ENCODE measurements at places on chromosomes 5 and 9.

- DNase-seq = no peak
- H3K36me3 ChIP-seq = no peaks in the 10 kb centered on the region
- no peak overlapping the region for H3K27ac ChIP-seq
Measured at GRCh38 chr9:18331808-18332209, 142.1 kb upstream of the ADAMTSL1 start.

DNA sequence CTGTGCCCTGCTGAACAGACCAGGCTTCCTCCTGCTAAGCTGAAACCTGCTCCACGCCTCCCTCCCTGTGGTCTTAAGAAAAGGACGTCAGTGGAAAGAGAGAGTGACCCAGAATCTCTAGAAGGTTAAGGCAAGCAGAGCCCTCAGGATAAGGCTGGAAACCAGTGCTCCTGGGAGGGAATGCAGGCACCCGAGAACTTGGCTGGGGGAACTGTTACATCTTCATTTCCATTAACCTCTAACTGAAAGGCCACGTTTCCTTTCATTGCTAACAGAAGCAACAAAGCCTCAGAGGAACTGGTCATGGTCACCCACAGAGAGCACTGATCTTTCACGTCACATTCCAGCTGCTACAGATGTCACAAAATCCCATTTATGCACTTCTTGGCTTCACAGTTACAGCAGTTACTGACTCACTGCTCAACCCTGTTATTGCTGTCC, 26.1 kb upstream of the AKNA start:
- no peaks in the 10 kb centered on the region for H3K36me3 ChIP-seq
- no peak overlapping the region for H3K4me3 ChIP-seq
- DNase-seq = no peak
- no peak overlapping the region for H3K27ac ChIP-seq
- H3K27me3 ChIP-seq = no peaks in the 10 kb centered on the region
- no peaks in the 10 kb centered on the region for H3K4me1 ChIP-seq

GRCh38 chr9:130766927-130767307, 68.1 kb upstream of the ABL1 start:
- H3K27me3 ChIP-seq = no peaks in the 10 kb centered on the region
- H3K36me3 ChIP-seq = peaks cover 3% of the 10 kb centered on the region
- peaks cover 54% of the 10 kb centered on the region for H3K4me1 ChIP-seq
- no peak for DNase-seq
- H3K4me3 ChIP-seq = no peak overlapping the region

DNA sequence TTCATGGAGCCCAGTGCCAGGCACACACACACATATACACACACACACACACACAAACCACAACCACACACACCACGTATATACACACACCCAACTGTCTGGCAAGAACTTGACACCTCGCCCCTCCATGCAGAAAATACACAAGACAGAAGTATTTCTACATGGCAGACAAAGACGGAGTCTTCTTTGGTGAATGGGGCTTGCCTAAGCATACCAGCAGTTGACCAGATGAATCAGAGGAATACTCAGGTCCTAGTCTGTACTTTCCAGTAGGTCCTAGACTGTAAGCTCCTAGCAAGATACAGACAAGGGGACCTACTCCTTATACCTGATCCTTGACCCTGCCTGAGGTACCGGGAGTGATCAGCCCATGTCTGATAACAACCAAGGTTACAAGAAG, 60.1 kb downstream of the SIL1 start:
- no peak overlapping the region for H3K4me3 ChIP-seq
- no peak overlapping the region for H3K27ac ChIP-seq
- DNase-seq = no peak
- H3K27me3 ChIP-seq = no peaks in the 10 kb centered on the region

DNA sequence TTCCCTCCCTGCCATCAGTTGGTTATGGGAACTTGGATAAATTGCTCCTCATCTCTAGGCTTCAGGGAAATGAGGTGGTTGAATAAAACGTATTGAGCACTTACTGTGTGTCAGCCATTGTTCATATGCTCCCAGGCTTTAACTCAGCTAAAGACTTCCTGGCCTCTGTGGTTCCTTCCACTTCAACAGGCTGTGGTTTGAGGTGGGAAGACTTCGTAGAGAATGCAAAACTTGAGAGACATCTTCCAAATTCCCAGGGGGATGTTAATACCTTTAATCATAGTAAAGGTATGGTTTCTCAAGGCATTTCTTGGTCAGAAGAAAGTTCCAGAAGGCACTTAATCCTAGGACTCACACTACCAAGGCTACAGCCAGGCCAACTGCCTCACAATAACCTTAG, 1.5 kb upstream of the GPX3 start:
- no peak overlapping the region for H3K4me3 ChIP-seq
- H3K36me3 ChIP-seq = peaks cover 9% of the 10 kb centered on the region
- H3K27ac ChIP-seq = no peak overlapping the region
- peaks cover 8% of the 10 kb centered on the region for H3K27me3 ChIP-seq
- peaks cover 13% of the 10 kb centered on the region for H3K4me1 ChIP-seq
- DNase-seq = no peak

GRCh38 chr5:174381241-174381640, 335.7 kb downstream of the NSG2 start:
- no peaks in the 10 kb centered on the region for H3K36me3 ChIP-seq
- DNase-seq = no peak
- no peak overlapping the region for H3K27ac ChIP-seq
- H3K4me1 ChIP-seq = no peaks in the 10 kb centered on the region
- no peak overlapping the region for H3K4me3 ChIP-seq

DNA sequence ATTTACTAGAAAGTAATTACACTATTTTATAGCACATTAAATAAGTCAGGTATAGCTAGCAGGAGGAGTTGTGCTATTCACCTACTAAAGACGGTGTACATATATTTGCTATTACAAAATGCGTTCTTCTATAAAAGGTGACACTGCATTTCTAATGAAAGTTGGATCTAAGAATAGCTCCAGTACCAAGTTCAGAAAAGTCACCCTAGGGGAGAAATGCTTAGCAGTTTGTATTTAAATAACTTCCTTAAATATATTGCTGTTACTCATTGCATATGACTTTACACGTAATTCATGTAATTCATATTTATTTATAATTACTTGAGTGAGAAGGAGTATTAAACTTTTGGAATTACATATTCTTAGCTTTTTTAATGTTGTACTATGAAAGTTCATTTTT, 7.0 kb upstream of the SUB1 start:
- DNase-seq = no peak
- peaks cover 9% of the 10 kb centered on the region for H3K27me3 ChIP-seq
- H3K4me1 ChIP-seq = peaks cover 5% of the 10 kb centered on the region
- no peak overlapping the region for H3K4me3 ChIP-seq
- H3K27ac ChIP-seq = no peak overlapping the region

- H3K36me3 ChIP-seq = no peaks in the 10 kb centered on the region
- H3K4me1 ChIP-seq = peaks cover 3% of the 10 kb centered on the region
- DNase-seq = no peak
- H3K27ac ChIP-seq = no peak overlapping the region
Measured at GRCh38 chr9:136626066-136626725, 36.5 kb upstream of the EGFL7 start.

GRCh38 chr9:78725503-78725902, 428.6 kb downstream of the PSAT1 start:
- no peak overlapping the region for H3K27ac ChIP-seq
- no peak overlapping the region for H3K4me3 ChIP-seq
- no peak for DNase-seq
- H3K4me1 ChIP-seq = no peaks in the 10 kb centered on the region
- no peaks in the 10 kb centered on the region for H3K27me3 ChIP-seq

DNA sequence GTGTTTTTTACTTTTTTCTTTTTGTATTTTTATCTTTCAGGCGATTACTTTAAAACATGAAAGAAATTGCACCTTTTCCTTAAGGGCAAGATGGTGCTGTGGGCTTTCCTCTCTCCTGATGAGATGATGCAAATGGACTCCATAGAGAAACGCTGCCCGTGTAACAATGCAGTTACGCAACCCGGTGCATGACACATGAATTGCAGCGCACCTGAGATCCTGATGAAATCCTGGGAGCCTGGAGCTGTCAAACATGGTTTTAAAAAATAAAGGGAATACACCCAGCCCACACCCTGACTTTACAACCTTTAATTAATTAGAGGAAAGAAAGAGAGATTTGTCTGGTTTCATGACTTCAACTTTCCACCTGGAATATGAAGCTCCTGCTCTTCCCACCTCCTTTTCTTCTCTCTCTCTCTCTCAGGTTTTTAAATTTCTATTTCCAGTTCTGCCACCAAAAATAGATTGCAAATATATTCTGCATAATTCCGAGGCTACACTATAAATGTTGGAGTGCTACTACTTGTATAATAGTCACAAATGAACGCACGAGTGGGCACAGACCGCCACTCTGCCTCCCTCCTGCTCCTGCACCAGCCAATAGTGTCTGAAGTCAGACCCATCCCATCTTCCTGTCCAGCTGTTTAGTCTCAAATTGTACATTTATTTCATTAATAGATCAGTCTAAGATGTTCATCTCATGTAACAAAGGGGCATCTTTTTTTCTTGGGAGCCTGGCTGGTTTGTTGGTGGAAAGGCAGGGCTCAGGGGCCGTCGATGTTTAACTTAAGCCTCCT, 179.1 kb downstream of the AUH start:
- H3K4me1 ChIP-seq = peaks cover 19% of the 10 kb centered on the region
- H3K27me3 ChIP-seq = no peaks in the 10 kb centered on the region
- DNase-seq = no peak
- no peak overlapping the region for H3K4me3 ChIP-seq
- H3K27ac ChIP-seq = no peak overlapping the region
- no peaks in the 10 kb centered on the region for H3K36me3 ChIP-seq

DNA sequence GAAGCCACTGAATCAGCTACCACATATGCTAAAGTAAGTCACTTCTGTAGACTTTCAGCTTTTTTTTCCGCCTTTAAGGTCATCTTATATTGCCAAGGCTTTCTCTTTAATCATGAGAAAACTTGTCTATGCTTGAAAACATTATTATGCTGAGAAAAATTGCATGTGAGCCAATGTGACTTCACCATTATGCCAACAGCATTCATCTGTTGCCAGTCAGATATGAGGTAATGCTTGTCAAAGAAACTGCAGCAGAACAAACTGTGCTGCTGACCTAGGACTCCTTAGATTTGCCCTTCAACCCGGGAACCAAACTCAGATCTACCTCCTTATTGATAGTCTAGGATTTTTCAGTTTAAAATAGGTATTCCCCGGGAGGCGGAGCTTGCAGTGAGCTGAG, 34.3 kb downstream of the SLC44A1 start:
- peaks cover 2% of the 10 kb centered on the region for H3K4me1 ChIP-seq
- H3K27me3 ChIP-seq = no peaks in the 10 kb centered on the region
- DNase-seq = no peak
- H3K27ac ChIP-seq = no peak overlapping the region

- peaks cover 4% of the 10 kb centered on the region for H3K4me1 ChIP-seq
- no peak overlapping the region for H3K27ac ChIP-seq
- no peaks in the 10 kb centered on the region for H3K27me3 ChIP-seq
- DNase-seq = no peak
- H3K36me3 ChIP-seq = peaks cover 49% of the 10 kb centered on the region
Measured at GRCh38 chr5:163475411-163475810, 15.0 kb downstream of the HMMR start.

DNA sequence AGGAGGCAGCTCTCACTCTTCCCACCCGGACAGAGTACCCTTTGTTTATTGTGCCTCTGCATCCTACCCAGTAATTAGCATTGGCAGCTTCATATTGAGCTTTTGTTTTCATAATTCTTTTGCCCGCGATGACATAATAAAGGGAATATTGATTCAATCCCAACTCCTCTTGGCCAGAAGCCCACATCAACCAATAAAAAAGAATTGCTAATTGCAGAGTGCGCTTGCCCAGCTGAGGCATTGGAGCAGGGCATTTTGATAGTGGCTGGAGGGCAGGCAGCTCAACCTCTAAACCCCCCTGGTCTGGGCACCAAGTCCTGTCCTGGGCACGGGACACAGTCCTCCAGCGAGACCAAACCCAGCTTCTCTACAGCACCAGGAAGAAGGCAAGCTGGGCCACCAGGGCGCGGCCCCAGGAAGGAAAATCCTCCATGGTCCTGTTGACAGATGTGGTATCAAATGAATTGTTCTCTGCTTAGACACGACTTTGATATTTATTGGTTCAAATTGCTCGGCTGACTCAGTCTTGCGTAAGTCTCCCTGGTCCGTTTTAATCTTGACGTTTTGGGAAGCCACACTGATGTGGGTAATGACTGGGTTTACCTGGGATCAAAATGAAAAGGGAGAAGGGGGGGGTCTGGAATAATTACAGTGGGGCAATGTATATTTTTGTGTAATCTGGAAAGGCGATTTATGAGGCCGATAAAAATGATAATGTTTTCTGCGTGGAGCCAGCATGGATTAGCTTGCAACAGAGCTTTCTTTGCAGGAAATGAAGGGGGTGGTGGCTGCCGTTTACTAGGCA, 220.7 kb upstream of the MSX2 start:
- H3K27ac ChIP-seq = no peak overlapping the region
- no peak for DNase-seq
- no peaks in the 10 kb centered on the region for H3K36me3 ChIP-seq

DNA sequence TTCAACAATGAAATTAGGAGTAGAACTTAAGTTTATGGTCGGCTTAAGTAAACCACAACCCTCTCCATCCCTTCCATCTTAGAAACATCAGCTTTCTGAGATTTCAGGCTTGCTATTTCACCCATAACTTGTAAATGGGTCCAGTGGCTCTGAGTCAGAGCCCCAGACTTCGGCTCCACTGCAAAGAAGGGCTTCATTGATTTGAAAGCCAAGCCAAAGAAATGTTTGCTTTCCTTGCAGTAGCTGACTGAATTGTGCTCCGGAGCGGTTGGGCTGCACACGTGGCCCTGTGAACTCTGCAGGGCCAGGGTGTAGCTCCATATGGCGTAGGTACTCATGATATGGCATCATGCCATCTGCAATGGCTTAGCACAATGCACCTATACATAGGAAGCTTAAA, 57.0 kb downstream of the NREP start:
- peaks cover 8% of the 10 kb centered on the region for H3K4me1 ChIP-seq
- H3K36me3 ChIP-seq = no peaks in the 10 kb centered on the region
- no peak overlapping the region for H3K4me3 ChIP-seq

GRCh38 chr5:119926301-119926700, 296.9 kb downstream of the FAM170A start:
- no peaks in the 10 kb centered on the region for H3K4me1 ChIP-seq
- DNase-seq = no peak
- H3K27ac ChIP-seq = no peak overlapping the region
- H3K36me3 ChIP-seq = no peaks in the 10 kb centered on the region
- H3K27me3 ChIP-seq = no peaks in the 10 kb centered on the region
- no peak overlapping the region for H3K4me3 ChIP-seq

DNA sequence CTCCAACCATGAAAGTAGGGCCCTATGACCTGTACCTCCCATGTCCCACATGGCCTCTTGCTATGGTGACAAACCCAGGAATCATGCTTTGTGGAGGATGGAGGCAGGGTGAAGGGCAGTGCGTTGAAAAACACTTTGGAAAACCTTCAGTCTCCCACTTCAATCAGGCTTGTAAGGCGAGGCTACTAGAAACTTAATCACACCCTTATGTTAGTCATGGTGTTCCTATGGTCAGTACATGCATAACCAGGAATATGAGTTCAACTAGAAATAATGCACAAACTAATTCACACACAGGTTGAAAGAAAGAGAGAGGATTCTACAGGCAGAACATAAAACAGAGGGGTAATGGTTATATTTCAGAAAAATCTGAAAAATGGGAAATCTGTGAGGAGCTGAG, 601.1 kb downstream of the KCTD16 start:
- H3K27ac ChIP-seq = no peak overlapping the region
- H3K36me3 ChIP-seq = no peaks in the 10 kb centered on the region
- no peaks in the 10 kb centered on the region for H3K4me1 ChIP-seq
- H3K27me3 ChIP-seq = no peaks in the 10 kb centered on the region
- H3K4me3 ChIP-seq = no peak overlapping the region
- no peak for DNase-seq

All from activated naive CD8-positive, alpha-beta T cell treated with anti-CD3 and anti-CD28 coated beads for 36 hours (primary cell).